ENCODE measurements at places on chromosomes 2 and 18. TPM values are rescaled to one million over a fixed set of nuclear protein-coding genes. Genes with fewer than 3 reads are reported as not detected.

VIT gene
- total RNA-seq: 16.5 TPM

SRBD1 gene
- 31.4 TPM for total RNA-seq

FHOD3 gene
- total RNA-seq: 24.9 TPM

MYOM1 gene
- total RNA-seq: 37.7 TPM

SUCLG1 gene
- 75.6 TPM for total RNA-seq

RIT2 gene
- not detected for total RNA-seq

POTEI gene
- not detected for total RNA-seq

COL3A1 gene
- total RNA-seq: 402 TPM

NEB gene
- 0.68 TPM for total RNA-seq

MEP1B gene
- not detected for total RNA-seq

CBLN2 gene
- total RNA-seq: 5.8 TPM

EML6 gene
- total RNA-seq: 1.9 TPM

GRCh38 chr18:75097491-75098225 lies 111.3 kb downstream of the PTGR3 start:
- DNase-seq: no peak

GRCh38 chr2:148704247-148704646 lies 59.7 kb downstream of the EPC2 start:
- no peak for DNase-seq

DNA sequence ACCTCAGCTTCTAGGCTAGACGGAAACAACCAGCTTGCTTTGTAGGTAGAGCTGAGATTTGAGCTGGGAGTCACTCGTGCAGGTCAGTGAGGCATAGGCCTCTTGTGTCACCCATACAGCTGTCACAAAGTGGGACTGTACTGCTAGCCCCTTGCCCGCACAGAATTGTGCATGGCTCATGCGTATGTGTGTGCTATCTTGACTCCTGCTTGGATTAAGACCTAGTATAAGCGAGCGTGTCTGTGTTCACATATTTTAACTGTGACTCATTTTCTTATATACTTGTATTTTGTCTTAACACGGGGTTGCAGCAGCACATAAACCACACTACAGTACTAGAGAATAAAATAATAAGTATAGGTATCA lies 20.1 kb downstream of the CEP68 start:
- no peak for DNase-seq

DNA sequence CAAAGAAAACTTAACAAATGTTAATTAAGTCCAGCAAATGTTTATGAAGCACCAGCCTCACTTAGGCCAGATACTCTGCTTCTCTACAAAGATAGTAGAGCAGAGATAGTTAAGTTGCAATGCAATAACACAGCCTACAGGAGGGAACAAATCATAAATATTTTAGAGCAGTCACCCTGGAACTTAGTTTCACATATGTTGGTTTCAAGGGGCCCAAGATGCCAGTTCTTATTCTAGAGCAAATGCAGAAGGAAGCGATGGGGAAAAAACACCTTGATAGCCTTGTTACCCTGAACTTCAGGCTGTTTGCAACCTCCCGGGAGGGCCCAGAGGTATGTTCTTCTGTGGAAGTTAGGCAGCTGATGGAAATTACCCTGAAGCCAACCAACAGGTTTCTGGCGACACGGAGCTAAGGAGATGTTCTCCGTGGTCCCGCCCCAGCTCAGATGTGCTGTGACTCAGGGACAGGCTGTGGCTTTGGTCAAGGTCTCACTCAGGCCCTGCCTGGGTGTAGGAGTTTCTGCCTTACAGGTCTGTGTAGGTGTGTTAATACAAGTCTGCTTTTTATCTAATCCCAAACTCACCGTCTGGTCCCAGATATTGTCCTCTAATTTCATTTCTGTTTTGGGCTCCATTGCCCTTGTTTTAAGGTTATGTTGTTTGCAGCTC lies 3.8 kb downstream of the CTIF start:
- DNase-seq: no peak

DNA sequence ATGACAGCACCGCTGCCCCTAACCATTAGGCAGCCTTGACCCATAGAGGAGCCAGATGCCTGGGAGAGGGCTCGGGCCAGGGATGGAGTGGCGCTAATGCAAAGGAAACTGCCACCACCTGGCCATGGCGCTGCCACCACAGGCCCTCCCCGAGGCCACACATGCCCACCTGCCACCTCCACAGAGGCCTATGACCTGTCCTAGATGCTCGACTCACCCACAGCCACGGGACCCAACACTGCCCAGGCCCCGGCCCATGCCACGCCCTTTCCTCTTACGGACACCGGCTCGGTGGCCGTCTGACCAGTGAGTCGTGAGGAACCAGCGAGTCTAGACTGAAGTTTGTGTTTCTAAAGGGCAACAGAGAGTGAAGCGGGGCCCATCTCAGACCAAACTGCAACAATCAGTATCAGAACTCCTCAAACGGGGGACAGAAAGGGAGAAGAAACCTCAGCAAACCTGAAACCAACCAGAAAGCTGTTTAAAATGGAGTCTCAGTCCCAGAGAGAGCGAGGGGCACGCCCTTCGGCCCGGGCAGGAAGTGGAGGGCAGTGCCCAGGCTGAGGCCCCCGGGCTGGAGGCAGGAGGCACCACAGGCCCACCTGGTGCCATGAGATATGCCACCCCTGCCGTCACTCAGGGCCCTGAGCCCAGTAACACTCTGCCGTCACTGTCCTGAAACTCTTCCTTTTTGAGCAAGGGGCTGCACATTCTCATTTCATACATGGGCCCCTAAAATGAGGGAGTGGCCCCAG lies 711 bp downstream of the GPR17 start:
- peak; percentile 66 for DNase-seq

GRCh38 chr2:141899740-141900139 lies 231.1 kb downstream of the LRP1B start:
- no peak for DNase-seq

DNA sequence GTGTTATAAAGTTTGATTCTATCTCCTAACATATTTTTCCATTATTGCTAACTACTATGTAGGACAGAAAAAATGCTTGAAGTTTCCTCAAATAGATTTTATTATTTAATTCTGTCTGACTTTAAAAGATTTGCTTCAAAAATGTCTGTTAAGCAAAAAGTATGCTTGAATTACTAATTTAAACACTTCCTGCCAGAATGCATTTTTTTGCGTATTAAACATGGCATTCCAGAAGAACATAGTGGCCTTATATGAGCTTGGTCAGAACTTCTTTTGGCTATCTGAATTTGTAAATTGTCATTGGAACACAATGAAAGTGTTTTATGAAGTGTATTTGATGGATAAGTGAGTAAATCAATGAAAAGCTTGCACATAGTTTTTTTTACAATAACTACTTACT lies 37.8 kb downstream of the MBD5 start:
- DNase-seq: no peak

DNA sequence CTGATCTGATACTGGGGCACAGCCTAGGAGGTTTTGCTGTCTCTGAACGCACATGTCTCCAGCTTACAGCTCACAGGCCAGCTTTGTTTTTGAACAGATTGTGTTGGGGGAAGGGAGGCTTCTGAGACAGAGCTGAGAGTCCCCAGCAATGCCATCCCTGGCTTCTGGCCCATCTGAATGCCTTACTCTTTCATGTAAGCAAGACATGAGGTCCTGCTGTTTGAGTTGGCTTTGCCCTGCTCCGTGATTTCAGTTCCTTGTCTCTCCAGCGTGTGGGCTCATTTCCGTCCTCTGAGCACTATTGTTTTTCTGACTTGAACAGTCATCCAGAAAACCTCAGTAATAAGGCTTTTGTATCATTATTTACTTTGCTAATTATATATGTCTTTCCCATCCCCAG lies 194.9 kb upstream of the TNP1 start:
- no peak for DNase-seq

DNA sequence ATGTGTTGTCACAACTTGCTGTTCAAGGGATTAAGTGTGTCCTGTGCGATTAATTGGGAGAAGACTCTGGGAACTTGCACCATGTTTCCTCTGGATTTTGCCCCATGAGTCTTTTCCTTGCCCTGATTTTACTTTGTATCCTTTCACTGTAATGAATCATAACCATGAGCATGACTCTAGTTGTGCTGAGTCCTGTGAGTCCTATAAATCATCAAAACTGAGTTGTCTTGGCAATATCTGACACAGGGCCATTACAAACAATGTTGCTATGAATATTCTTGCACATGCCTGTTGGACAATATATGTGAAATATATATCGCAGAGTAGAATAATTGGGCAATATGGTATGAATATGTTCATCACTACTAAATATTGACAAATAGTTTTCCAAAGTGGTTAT lies 56.5 kb upstream of the COL5A2 start:
- DNase-seq: no peak

GRCh38 chr2:23900541-23901322 lies 26.2 kb downstream of the ATAD2B start:
- no peak for DNase-seq

- no peak for DNase-seq
Observed at GRCh38 chr2:40914666-40915065, 462.8 kb upstream of the SLC8A1 start.

- no peak for DNase-seq
Observed at GRCh38 chr2:130744287-130745117, 10.8 kb upstream of the AMER3 start.

GRCh38 chr2:150882751-150883612 lies 378.7 kb downstream of the RBM43 start:
- no peak for DNase-seq

DNA sequence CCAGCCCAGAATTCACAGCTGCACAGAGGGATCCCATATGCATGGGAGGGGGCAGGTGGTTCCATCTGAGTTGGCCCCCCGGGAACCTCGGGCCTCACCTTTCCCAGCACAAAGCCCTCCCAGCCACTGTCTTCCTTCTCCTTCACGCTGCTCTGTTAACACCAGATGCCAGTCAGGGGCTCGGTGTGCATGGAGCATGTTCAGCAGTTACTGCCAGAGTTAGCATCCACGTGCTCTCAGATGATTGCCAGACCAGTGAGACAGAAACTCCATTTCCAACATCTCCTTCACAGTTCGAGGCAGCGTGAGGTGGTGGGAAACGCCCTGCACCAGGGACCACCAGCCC lies 101.0 kb downstream of the PTGR3 start:
- no peak for DNase-seq

GRCh38 chr18:58723810-58724602 lies 52.7 kb downstream of the MALT1 start:
- no peak for DNase-seq

GRCh38 chr18:8814206-8814605 lies 108.8 kb downstream of the MTCL1 start:
- DNase-seq: no peak

DNA sequence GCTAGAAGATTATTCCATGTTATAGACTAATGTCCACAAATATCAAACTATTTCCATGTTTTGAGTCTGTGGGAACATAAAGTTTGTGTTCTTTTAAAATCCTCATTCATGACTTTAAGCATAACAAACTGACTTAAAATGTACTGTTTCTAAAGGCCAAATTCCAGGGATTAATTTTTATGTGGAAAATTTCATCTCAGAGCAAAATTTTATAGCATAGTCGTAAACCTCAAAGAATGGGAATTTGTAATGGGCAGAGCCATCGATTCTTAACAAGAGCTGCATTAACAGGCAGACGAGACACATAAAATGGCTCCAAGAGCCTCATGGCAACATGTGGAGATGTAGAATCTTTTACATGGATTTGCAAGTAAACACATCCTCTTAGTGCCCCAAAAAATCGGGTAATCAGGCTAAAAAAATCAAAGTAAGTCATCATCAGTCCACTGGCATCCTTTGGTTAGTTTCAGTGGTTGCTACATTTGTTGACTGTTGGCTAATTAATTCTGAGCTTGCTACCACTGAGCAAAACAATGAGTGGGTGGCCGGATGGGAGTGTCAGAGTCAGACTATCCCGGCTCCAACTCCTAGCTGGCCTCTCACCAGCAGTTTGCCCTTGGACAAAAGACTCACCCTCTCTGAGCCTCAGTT lies 119.6 kb downstream of the FAM210A start:
- no peak for DNase-seq

DNA sequence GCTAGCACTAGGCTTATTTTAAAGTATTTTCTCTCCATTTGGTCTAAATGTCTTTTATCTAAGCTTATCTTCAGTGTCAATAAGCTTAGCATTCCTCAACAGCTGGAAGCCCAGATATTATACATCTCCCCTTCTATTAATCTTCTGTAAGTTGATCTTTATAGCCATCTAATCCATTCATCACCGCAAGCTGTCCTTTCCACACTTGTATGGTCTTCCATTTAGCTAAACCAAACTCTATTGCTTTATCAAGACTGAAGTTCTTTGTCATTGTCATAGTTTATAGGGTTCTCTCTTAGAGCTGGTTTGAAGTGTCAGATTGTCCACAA lies 101.3 kb upstream of the GPR45 start:
- no peak for DNase-seq
